Left ventricle myocardium inferior (tissue), 1 donor: ENCODE measurements at places on chromosomes 7 and 10.

DNA sequence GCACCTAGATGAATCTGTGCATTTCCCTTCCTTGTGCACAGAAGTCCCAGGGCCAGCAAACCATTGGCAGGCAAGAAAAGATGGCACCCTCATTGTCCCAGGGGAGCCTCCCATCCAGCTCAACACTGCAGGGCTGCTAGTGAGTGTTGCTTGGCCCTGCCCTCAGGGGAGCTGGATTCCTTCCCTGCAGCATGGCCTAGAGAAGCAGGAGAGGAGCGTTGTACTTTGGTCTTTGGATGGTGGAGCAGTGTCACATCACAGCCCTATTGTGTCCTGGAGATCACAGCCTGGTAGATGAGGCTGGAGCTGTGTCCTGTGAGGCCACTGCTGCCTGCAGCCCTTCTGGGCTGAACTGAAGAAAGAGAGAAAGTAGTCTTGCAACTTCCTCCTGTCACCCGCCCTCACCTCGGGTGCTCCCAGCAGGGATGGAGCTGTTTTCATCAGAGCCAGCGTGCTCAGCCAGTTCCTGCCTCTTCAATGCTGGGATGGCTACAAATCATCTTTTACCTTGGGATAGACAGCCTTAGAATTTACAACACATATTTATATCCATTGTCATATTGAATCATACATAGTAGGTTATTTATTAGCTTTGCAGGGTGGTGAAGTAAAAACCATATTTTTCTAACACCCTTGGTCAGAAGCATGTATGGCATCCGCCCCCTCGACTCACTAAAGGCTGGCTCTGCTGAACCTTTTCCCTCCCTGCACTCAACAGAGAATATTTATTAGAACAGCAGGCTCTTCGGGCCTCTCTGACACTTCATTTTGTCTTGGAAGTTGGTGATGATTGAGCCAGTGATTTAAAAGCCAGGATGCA lies 43.1 kb upstream of the FAM180A start:
- no peak for DNase-seq

DNA sequence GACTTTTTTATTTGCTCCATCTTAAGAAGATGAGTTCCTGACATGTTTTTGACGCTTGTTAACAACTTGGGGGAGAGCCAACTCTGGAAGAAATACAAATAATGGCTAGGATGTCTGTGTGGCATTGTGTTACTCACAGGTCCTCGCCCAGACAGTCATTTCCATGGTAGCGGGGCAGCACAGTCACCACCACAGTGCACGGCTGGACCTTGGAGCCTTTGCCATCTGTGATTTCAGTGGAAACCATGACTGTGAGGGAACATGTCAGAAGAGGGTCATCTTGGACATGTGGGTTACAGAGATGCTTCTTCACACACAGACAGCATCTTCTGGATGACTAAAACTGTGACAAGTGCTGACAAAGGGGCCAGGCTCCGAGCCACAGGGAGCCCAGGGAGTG lies 74.5 kb downstream of the PKD1L1 start:
- DNase-seq, result no peak

- DNase-seq, result no peak
Observed at GRCh38 chr10:28810057-28810870, 132.9 kb downstream of the BAMBI start.

GRCh38 chr7:140989068-140989467 lies 25.7 kb downstream of the MRPS33 start:
- no peak for DNase-seq

DNA sequence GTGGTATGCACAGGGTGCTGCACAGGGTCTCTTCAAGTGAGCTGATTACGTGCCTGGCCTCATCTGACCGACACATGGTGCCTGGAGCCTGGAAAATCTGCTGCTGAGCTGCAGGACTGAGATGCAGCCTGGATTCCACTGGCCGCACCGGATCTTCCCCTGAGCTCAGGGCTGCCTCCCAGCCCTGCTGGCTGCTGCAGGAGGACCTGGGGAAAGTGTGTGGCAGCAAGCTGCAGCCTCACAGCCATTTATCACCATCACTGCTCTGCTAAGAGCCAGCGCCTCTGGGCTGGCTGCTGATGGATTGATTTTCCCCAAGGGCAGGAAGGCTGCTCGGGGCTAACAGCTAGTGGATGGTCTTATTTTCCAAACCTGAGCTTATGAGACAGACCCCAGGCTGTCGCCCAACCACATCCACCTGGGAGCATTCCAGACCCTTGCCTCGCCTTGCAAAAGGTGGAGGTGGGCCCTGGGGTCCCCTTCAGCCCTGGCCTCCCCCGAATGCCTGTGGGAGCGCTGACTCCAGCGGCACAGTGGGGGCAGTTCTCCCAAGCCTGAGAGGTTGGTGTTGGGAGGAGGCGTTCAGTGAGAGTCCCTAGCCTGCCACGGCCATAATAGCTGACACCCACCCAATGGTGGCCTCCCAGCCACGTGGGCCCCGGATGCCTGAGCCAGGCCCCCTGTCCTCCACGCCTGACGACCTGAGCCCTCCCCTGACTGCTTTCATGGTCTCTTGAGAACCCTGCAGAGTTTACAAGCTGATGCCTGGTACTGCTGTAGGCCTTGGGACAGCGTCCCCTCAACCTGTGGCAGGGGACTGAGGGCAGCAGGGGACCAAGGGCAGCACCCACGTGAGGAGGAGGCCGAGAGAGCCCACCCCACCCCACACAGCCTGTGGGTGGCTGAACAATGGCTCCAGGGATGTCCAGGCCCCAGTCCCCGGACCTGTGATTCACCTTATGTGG lies 38.2 kb downstream of the STK32C start:
- no peak for DNase-seq

- no peak for DNase-seq
Observed at GRCh38 chr7:128025380-128025779, 5.9 kb downstream of the LRRC4 start.

GRCh38 chr7:41760293-41760692 lies 57.4 kb upstream of the INHBA start:
- no peak for DNase-seq

- DNase-seq, result no peak
Observed at GRCh38 chr7:55144333-55145317, 125.8 kb downstream of the EGFR start.
